Activated CD4-positive, CD25-positive, alpha-beta regulatory T cell (primary cell): ENCODE measurements at places on chromosomes 1 and 21.

- DNase-seq, result no peak
These were observed 20.9 kb upstream of the LY9 start for GRCh38 chr1:160774886-160775719.

- DNase-seq, result no peak
These were observed 112.9 kb downstream of the HLX start for GRCh38 chr1:220991959-220992704.

GRCh38 chr1:190478149-190479049 lies 735 bp upstream of the BRINP3 start:
- no peak for DNase-seq

DNA sequence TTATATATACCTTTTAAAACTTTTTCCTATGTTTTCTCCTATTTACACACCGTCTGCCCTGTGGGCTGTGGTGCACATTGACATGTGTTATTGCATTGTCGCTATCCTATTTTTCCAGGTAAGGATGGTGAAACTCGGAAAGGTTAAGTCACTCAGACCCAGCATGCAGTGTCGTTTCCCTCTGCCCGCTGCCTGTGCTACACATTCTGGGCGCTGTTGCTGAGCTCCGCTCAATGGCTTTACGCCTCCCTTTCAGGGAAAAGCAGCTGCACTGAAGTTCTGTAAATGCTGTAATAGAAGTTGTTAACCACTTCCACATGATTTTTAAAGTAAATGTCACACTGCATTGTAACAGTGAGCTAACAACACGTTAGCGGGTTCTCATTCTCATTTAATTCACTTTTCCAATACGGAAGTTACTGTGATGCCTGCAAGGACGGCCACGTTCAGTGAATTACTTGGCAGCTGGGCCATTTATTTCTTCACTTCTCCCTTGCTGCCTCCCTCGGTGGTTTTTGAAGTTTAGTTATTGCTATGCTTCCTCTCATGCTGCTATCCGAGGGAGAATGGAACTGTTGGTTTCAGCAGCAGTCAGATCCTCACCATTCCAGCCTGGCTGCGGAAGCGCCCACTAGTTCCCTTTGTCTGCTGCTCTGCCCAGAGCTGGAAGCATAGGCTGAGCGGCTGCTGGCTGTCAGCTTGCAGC lies 288.7 kb downstream of the SPATA17 start:
- no peak for DNase-seq

GRCh38 chr1:6165441-6165985 lies 14.6 kb downstream of the CHD5 start:
- DNase-seq, result no peak

- DNase-seq, result no peak
These were observed 45.7 kb downstream of the PSMG1 start for GRCh38 chr21:39137248-39138178.

DNA sequence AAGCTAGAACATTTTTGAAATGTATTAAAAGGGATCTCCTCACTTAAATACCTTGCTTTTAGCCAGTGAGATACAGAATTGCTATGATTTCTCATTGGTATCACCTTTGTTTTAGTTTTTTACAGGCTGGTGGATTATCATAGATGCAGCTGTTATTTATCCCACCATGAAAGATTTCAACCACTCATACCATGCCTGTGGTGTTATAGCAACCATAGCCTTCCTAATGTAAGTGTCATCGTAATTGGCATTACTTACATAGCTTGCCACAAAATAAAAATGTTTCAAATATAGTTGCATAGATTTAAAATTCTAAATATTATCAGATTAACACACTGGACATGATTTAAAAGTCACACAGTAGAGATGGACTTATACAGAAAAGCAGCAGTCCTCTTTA lies 4.7 kb downstream of the TMEM50A start:
- no peak for DNase-seq

DNA sequence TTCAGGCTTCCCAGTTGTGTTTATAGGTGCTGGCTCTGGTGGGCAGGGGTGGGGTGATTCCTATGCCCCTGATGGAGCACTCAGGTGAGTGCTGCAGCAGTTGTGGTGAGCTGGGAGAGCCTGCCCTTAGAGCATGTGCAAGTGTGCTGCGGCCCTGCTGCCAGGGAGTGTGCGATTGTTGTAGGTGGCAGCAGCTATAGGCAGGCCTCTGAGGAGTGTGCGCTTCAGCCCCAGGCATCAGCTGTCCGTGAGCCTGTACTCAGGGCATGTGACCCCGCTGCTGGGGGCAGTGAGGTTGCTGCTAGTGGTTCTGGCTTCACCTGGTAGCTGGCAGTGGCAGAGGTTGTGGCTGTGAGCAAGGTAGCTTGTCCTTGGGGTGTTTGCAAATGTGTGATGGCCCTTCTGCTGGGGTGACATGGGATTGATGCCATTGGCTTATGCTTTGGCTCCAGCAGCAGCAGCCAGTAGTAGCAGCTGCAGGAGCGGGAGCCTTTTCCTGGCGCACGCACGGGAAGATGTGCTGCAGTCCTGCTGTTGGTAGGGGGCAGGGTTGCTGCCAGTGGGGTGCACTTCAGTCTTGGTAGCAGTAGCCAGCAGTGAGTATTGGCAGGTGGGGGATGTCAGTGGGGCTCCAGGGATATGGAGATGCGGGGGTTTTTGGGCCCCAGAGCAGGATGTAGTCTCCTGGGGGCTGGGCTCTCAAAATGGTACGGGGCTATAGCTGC lies 37.7 kb downstream of the SYCP1 start:
- DNase-seq, result no peak

GRCh38 chr1:24619376-24619775 lies 23.7 kb upstream of the SRRM1 start:
- DNase-seq, result no peak

DNA sequence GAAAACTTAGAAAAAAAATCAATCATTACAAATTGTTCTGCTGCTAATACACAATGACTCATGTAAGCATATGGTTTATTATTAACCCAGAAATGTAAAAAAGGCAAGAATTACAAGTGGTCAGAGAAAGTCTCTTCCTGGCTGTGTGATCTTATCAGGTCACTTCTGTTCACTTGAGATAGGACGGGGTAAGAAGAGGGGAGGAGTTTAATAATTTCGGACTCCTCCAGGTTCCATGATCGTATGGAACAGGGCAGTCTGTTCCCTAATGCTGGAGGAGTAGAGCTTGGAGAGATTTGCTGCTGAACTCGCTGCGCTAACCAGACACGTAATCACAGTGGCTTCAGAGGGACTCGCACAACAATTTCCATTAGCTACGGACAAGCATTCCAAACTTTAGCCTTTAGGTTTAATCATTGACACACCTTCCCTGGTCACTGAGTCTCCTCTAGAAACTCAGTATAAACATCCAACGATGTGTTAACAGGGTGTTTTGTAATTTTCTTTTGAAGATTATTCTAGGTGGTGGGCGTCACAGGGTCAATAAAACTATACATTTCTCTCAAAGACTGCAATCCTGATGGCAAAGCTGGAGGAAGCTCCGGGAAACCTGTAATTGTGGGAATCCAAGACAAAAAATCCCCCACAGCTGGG lies 1.3 kb downstream of the CRYZ start:
- no peak for DNase-seq

DNA sequence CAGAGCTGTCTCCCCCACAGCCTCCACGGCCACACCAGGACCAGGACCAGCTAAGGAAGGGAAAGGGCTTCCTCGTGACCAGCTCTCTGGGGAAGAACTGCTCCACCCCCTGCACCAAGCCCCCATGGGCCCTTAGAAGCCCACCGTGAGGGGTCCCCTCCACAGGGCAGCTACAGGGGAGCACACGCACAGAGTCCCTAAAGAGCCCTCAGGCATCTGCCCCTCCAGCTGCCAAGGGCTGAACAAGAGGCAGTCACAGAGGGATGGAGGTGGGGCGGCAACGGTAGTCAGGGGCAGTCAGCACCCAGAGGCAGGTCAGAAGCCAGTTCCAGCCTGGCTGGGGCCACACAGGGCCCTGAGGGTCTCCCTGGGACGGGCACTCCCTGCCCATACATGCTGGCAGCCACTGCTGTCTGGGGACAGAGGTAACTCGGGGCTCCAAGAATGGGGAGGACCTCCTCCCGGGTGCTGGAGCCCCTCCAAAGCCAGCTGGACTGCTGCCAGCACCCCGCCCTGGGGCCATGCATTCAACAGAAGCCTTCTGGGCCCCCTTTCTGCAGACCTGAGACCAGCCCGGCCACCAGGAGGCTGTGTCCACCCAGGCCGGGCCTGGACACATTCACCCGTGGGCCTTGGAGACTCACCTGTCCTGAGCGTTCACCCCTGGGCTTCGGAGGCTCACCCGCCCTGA lies 18.7 kb downstream of the SLC19A1 start:
- DNase-seq, result no peak

DNA sequence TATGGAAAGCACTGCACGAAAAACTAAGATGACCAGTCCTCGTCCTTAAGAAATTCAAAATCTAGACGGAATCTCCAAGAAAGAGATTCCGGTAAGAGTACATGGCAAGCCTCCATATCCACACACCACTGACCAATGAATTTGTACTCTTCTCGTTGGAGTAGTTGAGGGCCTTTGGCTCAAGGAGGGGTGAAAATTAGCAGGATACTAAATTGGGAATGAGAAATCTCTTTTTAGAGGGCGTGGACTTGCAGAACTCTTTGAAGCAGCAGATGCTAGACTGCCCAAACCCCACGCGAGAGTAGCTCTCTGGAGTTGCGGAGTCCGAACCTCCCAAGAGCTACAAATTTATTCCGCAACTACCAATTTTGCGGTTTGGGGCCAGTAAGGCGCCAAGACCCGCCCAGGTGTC lies 872 bp upstream of the PPP2R5A start:
- DNase-seq, result no peak

- no peak for DNase-seq
These were observed 17.1 kb upstream of the KLHDC8A start for GRCh38 chr1:205373798-205374175.

- no peak for DNase-seq
These were observed 26.9 kb upstream of the DDR2 start for GRCh38 chr1:162605225-162605927.

DNA sequence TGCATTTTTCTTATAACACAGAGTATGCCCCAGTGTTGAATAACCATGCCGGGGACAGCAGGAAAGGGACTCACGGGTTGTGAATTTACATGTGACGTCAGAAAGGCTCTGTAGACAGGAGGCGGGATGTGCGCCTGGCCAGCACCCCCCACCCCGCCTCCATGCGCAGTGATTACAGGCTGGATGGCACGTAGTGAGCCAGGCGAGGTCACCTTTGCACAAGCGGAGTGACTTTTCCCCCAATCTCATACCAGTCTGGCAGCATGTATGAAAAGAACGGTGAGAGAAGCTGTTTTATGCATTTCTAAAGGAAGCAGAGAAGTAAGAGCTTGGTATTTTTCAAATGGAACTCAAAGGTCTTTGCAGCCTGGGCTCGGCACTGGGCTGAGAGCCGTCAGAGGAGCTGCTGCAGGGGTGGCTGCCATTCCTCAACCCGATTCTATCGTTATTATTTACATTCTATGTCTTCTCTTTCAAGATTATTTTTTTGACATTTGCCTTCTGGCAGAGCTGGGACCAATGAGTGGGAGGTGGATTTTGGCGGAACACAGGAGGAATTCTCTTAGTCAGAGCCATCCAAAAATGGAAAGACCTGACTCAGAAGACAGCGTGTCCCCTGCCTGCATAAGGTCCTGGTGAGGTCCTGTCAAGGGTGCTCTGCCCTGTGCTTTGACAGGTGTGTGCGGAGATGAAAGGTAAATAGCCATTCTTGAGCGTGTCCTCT lies 115.6 kb upstream of the SLC45A1 start:
- no peak for DNase-seq

DNA sequence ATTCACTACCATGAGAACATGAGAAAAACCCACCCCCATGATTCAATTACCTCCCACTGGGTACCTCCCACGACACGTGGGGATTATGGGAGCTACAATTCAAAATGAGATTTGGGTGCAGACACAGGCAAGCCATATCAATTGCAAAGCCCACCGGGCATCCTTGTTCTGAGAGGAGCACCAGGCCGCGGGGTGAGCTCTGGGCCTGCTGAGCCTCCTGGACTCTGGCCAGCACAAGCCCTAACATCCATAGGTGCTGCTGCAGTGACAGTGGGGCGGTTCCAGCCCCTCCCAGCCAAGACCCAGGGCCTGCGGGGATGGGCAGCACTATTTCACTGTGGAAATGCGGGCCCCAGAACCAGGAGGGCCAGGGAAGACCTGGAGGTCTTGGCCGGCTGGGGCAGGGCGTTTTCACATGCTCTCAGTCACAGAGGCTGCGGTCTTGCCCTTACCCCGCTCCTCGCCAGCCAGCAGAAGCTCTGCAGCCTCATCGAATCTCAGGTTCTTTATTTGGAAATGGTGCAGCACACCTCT lies 103.8 kb downstream of the PCBP3 start:
- no peak for DNase-seq

DNA sequence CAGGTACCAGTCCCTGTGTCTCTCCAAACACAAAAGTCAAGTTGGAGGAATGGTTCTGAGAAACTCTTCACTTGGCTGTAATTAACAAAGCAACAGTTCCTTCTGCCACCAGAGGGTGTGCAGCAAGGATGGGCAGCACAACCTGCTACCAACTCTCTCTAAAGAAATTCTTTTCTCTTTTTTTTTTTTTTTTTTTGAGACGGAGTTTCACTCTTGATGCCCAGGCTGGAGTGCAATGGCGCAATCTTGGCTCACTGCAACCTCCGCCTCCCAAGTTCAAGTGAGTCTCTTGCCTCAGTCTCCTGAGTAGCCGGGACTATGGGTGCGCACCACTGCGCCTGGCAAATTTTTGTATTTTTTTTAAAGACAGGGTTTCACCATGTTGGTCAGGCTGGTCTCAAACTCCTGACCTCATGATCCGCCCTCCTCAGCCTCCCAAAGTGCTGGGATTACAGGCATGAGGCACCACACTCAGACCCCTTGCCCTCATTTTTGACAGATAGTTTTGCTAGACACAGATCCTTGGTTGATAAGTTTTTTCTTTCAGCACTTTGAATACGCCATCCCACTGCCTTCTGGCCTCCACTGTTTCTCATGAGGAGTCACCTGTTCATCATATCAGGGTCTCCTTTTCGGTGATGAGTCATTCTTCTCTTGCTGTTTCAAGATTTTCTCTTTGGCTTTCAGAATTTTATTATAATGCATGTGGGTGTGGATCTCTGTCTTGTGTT lies 12.1 kb upstream of the DEGS1 start:
- DNase-seq, result no peak

DNA sequence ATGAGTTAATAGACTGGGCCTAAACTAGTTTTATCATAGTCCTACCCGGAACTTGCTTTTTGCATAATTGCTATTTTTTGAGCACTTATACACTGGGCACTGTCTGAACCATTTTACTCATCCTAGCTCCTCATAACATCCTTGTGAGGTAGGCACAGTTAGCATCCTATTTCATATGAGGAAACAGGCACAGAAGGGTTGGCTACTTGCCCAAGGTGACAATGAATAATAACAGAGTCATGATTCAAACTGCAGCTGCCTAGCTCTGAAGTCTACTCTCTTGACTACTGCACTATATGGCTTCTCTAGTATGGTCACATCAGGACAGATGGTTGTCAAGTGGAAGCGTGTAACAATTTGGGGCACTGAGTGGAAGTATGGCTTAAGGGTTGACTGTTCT lies 18.2 kb upstream of the RC3H1 start:
- no peak for DNase-seq

DNA sequence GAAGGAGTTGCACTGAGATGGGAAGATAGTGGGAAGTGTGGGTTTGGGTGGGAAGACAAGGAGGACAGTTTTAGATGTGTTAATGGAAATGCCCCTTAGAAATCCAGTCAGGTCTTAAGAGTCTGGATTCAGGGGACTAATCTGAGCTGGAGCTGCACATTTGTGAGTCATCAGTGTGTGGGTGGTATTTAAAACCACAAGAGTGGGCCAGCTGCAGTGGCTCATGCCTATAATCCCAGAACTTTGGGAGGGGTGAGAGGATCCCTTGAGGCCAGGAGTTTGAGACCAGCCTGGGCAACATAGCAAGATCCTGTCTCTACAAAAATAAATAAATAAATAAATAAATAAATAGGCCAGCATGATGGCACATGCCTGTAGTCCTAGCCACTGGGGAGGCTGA lies 40.9 kb upstream of the SLC6A9 start:
- no peak for DNase-seq
